Caki2 (cell line): ENCODE measurements at places on chromosomes 11 and 22. TPM values are rescaled to one million over a fixed set of nuclear protein-coding genes. Genes with fewer than 3 reads are reported as not detected.

- DNase-seq: no peak
Measured at GRCh38 chr11:19808076-19808911, 95.7 kb downstream of the NAV2 start.

DNA sequence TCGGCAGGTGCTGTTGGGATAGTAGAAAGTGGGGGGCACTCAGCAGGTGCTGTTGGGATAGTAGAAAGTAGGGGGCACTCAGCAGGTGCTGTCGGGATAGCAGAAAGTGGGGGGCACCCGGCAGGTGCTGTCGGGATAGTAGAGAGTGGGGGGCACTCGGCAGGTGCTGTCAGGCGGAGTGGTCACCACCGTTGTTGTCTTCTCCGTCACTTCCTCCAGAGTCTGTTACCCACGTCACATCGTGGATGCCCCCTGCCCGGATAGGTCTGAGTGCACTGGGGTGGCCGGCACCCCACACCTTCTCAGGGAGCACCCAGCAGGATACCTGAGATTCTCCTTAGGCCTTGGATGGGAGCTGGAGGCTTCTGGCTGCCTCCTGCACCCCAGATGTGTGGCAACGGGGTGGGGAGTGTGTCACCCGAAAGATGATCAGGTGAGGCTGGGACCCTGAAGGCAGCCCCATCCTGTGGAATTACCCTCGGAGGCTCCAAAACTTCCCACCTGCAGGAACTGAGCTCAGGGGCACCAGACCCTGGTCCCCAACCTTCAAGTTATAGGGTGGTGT lies 24.1 kb upstream of the KRTAP5-7 start:
- DNase-seq: no peak

DNA sequence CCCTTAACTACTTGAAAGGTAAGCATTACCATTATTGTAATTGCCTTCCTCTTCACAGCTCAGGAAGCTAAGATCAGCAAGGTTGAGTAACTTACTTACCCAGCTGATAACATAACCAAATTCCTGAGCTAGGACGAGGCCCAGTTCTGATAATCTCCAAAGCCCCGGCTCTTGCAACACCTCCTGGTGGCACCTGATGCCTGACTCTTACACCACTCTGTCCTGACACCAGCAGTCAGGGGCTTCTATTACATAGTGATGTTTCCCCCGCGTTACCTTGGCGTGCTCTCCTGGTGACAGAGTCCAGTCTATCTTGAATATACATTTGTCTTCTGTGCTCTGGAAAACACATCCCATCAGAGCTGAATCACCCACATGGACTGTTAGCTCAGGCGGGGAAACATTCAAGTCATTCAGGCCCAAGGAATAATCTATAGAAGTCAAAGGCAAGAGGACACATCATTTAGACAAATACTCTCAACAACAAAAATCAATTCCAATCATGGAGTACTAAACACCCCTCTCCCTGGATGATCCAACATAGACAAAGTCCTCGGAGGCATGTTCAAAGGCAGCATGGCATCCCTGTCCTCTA lies 12.6 kb downstream of the JAML start:
- DNase-seq: no peak

AQP11 gene
- total RNA-seq: 0.35 and 6.3 TPM in 2 replicates

GRCh38 chr11:135074397-135074998 lies 662.5 kb upstream of the B3GAT1 start:
- no peak for DNase-seq

TP53AIP1 gene
- total RNA-seq: not detected in 2 replicates

- DNase-seq: no peak
Measured at GRCh38 chr11:58193391-58193790, 4.5 kb downstream of the OR9Q2 start.

FDX1 gene
- total RNA-seq: 14.5 and 14.7 TPM in 2 replicates

RPS3 gene
- 1,630 and 1,968 TPM in 2 replicates for total RNA-seq

WNT11 gene
- total RNA-seq: 3.7 and 4.9 TPM in 2 replicates

DNA sequence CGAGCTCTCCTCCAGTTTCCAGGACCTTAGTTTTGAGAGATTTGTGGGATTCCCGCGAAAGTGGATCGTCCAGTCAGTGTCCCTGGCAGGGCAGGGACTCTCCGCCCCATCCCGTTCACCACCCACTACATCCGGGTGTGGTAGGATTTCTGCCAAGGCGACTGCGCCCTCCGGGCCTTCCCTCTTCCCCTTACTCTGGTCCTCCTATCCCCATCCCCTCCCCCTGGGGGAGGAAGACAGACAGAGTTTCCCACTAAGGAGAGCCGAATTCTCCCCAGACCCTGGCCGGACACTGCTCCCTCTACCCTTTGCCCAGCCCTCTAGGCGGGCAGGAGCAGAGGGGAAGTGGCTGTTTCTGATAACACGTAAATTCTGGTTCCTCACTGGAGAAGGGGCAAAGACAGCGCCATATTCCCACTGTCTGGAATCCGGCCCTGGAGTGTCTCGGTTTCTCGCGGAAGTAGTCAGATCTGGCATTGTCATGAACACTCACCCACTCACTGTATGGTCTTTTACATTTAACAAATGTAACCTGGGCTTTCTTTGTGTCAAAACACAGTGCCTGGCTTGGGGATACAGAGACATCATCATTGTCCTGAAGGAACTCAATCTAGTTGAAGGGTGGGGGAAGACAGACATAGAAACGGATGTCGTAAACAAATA lies 1.1 kb upstream of the NECTIN1 start:
- no peak for DNase-seq

HBE1 gene
- total RNA-seq: not detected in 2 replicates

- DNase-seq: peak; percentile 14
Measured at GRCh38 chr11:122851366-122851966, 13.2 kb downstream of the CRTAM start.

- no peak for DNase-seq
Measured at GRCh38 chr22:46295277-46295971, 1.2 kb upstream of the GTSE1 start.

GRCh38 chr11:66070604-66071380 lies 720 bp downstream of the PACS1 start:
- DNase-seq: peak; percentile 25

GRCh38 chr11:103395612-103396011 lies 286.4 kb downstream of the DYNC2H1 start:
- DNase-seq: peak; percentile 63

RFPL2 gene
- 0.49 and 2.8 TPM in 2 replicates for total RNA-seq

GRCh38 chr11:72778535-72779494 lies 15.0 kb downstream of the STARD10 start:
- no peak for DNase-seq

DNA sequence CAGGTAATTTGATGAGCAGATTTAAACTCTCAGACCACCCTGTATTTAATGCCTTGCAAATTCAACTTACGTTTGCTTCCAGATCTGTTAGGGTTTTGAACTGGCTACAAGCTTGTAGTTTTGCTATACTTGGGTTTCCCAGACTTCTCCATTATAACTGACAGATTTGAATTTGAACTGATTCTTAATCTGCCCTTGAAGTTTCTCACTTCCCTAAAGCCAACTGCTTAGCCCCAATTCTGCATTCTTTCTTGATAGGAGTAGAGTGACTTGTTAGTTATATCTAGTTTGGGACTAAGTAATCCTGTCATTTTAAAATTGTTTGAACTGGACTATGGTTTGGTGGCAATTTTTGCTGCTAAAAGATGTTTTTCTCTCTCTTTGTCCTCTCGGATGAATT lies 9.7 kb downstream of the LAYN start:
- DNase-seq: no peak

SERPIND1 gene
- total RNA-seq: not detected in 2 replicates

GRCh38 chr11:124643042-124643604 lies 20.5 kb downstream of the TBRG1 start:
- no peak for DNase-seq

- peak; percentile 27 for DNase-seq
Measured at GRCh38 chr22:43128928-43129424, 14.2 kb downstream of the MCAT start.

DNA sequence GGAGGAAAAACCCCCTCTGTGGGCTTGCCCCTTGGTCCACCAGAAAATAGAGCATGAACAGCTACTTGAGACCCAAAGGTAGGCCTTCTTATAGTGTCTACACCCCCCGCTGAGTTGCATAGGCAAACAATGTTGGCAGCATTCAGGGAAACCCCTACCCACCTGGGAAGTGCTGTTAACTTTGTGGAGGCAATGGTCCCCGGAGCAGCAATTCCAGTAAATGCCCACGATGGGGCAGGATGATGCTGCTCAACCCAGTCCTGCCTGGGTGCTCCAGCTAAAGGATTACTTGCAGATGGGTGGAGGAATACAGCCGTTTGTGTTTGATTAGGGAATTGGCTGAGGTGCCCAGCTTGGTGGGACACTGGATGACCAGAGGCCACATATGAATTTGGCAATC lies 381.3 kb upstream of the ANO5 start:
- DNase-seq: no peak

GRCh38 chr11:36354221-36355003 lies 58.3 kb downstream of the PRR5L start:
- DNase-seq: no peak

DNA sequence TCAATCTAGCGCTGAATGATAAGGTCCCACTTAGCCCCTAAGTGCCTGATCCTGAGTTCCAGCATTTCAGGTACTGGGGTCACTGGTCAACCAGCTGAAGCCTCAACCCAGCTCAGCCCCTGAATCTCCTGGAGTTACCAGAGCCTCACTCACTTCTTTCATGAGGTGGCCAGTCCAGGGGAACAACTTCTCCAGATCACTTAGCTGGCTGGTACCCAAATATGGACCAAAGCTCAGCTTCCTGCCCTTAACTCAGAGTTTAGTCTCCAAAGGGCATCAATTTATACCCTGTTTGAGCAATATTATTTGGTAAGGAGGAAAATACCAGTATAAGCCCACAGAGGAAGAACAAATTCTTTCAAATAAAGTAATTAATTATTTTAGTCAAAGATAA lies 105.6 kb downstream of the SLC1A2 start:
- DNase-seq: no peak

GRCh38 chr11:81267246-81267645 lies 1466.4 kb downstream of the FAM181B start:
- no peak for DNase-seq

DNA sequence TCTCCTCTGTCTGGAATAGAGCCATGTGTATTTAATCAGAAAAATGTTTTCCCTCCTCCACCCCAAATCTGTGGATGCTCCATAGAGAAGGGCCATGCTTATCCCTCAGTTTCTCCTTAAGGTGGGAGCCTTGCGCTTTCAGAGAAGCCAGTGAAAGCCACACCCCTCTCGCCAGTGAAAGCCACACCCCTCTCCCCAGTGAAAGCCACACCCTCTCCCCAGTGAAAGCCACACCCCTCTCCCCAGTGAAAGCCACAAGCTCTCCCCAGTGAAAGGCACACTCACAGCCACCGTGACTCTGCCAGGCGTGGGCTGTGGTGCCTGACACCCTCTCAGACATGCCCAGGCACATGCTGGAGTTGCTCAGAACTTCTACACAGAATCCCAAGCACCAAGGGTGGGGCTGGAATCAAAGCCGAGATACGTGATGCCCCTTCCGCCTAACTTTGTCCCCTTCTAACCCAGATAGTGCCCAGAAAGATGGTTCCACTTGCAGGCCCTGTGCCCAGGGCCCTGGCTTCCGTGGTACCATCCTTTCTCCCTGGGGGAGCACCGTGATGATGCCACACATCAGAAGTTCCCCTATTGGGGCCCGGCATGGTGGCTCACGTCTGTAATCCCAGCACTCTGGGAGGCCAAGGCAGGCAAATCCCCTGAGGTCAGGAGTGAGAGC lies 16.5 kb upstream of the PRR5 start:
- DNase-seq: peak; percentile 92

TSSK2 gene
- not detected in 2 replicates for total RNA-seq

MLC1 gene
- total RNA-seq: not detected in 2 replicates

- DNase-seq: no peak
Measured at GRCh38 chr11:44627165-44627789, 61.8 kb downstream of the CD82 start.

DNA sequence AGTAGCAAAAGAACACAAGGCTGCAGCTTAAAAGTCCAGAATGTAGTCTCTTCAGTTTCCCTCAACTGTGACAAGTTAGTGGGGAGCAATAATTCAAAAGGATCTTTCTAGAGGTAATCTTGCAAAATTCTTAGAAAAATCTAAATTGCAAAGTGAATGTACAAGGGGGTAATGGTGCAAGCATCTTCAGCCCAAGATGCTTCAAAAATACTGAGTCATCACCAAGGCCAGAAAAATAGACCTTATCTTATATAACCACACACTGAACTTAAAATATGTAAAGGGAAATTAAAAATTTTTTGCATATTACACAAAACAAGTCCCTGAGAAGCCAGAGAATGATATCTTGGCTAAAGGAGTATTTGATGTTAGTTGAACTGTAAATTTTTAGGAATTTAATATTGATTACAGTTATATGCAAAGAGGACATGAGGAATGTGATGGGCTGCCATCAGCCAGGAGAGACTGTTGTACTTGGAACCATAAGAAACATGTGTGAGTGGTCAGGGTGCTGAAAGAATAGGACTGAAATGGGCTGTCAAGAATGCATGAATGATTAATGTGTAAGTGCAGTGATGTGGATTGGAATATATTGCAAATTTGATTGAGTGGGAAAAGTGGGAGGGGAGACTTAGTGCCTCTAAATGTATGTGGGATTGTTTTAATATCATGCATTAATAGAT lies 85.7 kb upstream of the LIN7C start:
- DNase-seq: no peak

MS4A12 gene
- total RNA-seq: not detected in 2 replicates

GPR83 gene
- not detected in 2 replicates for total RNA-seq

DNA sequence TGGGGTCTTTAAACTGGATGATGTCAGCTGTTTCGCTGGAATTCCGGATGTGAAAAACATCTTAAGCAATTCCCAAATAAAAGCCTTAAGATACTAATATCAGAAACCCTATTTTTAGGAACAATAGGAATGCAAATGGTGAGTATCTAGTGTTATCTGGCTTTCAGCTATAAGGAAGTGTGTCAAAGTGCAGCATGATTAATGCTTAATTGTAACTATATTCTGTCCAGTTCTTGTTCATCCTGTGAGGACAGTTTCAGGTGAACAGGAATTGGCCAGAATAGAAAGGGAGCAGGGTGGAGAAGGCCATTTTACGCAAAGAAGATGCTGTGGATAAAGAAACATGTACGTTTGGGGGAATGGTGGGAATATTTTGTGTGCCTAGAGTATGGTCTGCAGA lies 108.2 kb downstream of the RASSF10 start:
- no peak for DNase-seq

- no peak for DNase-seq
Measured at GRCh38 chr11:7910286-7910788, 20.7 kb downstream of the OR10A6 start.
